ENCODE measurements at places on chromosomes 2 and 18. TPM values are rescaled to one million over a fixed set of nuclear protein-coding genes. Genes with fewer than 3 reads are reported as not detected.

FBXO41 gene
- total RNA-seq: 37.0 TPM

CNDP1 gene
- not detected for total RNA-seq

KLHL29 gene
- 17.9 TPM for total RNA-seq

TWIST2 gene
- not detected for total RNA-seq

CD207 gene
- not detected for total RNA-seq
